HFFc6 (cell line): ENCODE measurements at places on chromosomes 13 and 19.
A peak's percentile ranks its signal among the peaks of the same experiment; 100 is the strongest.

DNA sequence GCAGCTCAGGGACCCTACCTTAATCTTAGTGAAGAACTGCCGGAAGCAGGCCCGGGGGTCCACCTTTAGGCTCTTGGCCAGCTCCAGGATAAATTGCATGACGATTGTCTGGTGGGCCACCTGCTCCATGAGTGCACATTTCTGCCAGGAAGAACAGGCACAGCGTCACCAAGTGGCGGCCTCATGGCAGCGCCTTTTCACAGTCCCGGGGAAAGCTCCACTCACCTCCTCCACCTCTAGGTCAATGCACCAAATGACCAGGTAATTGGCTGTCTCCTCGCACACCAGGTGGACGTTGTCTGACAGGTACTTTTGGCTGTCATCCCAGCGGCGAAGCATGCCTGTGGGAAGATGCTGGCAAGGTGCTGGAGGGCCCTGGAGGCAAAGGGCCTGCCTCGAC, 8.3 kb downstream of the CDC37 start:
- H3K27me3 ChIP-seq, result peaks cover 3% of the 10 kb centered on the region
- H3K4me1 ChIP-seq, result no peaks in the 10 kb centered on the region; the same call in 1 of the 2 replicates
- H3K36me3 ChIP-seq, result peaks cover 25% of the 10 kb centered on the region
- H3K4me3 ChIP-seq, result no peak overlapping the region

GRCh38 chr19:5803752-5804515, 933 bp upstream of the NRTN start:
- peak overlapping the region; percentile 69 for H3K4me3 ChIP-seq
- H3K36me3 ChIP-seq, result no peaks in the 10 kb centered on the region
- DNase-seq, result peak; percentile 73
- H3K27me3 ChIP-seq, result peaks cover 28% of the 10 kb centered on the region
- peaks cover 12% of the 10 kb centered on the region; the same call in 1 of the 2 replicates for H3K4me1 ChIP-seq

- no peak overlapping the region for H3K4me3 ChIP-seq
- no peaks in the 10 kb centered on the region for H3K4me1 ChIP-seq
- peaks cover 12% of the 10 kb centered on the region for H3K27me3 ChIP-seq
- H3K36me3 ChIP-seq, result peaks cover 11% of the 10 kb centered on the region
- no peak overlapping the region for H3K27ac ChIP-seq
- no peak for DNase-seq
Observed at GRCh38 chr13:27236478-27236877, 14.9 kb upstream of the RPL21 start.

DNA sequence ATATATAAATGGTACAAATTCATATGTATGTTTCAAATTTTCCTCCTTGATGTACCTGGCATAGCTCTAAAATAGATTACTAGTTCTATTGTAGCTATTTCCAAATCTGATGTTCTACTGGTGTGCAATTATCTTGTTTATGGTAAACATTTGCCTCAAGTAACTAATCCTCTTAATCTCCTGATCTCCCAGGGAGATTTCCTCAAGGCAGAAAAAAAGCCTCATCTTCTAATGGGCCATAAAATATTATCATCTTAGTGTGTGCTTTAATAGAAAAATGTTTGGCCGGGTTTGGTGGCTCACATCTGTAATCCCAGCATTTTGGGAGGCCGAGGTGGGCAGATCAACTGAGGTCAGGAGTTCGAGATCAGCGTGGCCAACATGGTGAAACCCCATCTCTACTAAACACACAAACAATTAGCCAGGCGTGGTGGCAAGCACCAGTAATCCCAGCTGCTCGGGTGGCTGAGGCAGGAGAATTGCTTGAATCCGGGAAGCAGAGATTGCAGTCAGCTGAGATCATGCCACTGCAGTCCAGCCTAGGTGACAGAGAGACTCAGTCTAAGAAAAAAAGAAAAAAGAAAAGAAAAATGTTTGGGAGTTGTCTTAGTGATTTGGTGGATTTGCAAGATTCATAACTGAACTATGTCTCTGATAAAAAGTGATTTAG, 498.9 kb upstream of the SLITRK5 start:
- no peak for DNase-seq
- H3K27ac ChIP-seq, result no peak overlapping the region
- no peaks in the 10 kb centered on the region for H3K4me1 ChIP-seq
- H3K27me3 ChIP-seq, result no peaks in the 10 kb centered on the region
- H3K36me3 ChIP-seq, result peaks cover 6% of the 10 kb centered on the region; the same call in 1 of the 2 replicates

- H3K36me3 ChIP-seq, result no peaks in the 10 kb centered on the region
- no peak overlapping the region for H3K4me3 ChIP-seq
- no peak overlapping the region for H3K27ac ChIP-seq
- no peaks in the 10 kb centered on the region for H3K27me3 ChIP-seq
- no peaks in the 10 kb centered on the region for H3K4me1 ChIP-seq
Observed at GRCh38 chr13:82447416-82448077, 1434.7 kb downstream of the SLITRK1 start.

DNA sequence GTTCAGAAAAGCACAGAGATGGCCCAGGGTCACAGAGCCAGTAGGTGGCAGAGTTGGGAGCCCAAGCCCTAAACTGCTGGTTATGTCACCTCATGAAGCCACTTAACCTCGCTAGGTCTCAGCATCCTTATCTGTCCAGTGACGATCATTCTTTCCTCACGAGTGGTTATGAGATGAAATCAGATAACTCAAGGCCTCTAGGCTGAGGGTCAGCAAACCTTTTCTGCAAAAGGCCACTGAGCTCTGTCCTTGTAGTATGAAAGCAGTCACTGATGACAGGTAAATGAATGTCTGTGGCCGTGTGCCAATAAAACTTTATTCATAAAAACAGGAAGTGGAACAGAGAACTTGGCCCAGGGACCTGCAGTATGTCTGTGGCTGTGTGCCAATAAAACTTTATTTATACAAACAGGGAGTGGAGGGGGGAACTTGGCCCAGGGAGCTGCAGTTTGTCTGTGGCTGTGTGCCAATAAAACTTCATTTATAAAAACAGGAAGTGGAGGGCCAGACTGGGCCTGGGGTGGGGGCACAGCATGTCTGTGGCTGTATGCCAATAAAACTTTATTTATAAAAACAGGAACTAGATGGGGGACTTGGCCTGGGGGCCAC, 71.2 kb downstream of the GNG7 start:
- no peak overlapping the region for H3K27ac ChIP-seq
- no peak overlapping the region for H3K4me3 ChIP-seq
- DNase-seq, result peak; percentile 7

GRCh38 chr19:39082745-39083598, 1.2 kb upstream of the ACP7 start:
- peaks cover 24% of the 10 kb centered on the region for H3K4me1 ChIP-seq
- H3K27me3 ChIP-seq, result peaks cover 44% of the 10 kb centered on the region
- H3K36me3 ChIP-seq, result no peaks in the 10 kb centered on the region
- no peak for DNase-seq

DNA sequence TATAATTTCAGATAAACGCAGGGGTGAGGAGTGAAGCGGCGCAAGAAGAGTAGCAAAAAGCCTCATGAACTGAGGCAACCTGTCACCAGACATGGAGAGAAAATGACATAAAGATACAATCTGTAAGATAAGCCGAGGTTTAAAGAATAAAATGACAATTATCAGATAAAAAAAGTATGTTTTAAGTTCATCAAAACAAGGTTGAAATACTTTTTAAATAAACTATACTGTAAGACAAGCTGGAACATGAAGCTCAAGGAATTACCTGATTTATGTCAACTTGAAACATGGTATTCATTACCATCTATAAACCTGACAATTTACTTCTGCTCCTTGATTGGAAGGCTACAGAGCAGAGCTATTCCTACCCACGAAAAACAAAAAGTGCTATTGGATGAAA, 61.6 kb downstream of the MYCBP2 start:
- no peaks in the 10 kb centered on the region for H3K4me1 ChIP-seq
- peaks cover 8% of the 10 kb centered on the region; the same call in 1 of the 2 replicates for H3K36me3 ChIP-seq
- H3K27me3 ChIP-seq, result no peaks in the 10 kb centered on the region
- no peak for DNase-seq
- H3K27ac ChIP-seq, result no peak overlapping the region
- H3K4me3 ChIP-seq, result no peak overlapping the region

GRCh38 chr19:52662631-52663030, 24.5 kb upstream of the ZNF83 start:
- H3K27ac ChIP-seq, result no peak overlapping the region
- H3K36me3 ChIP-seq, result peaks cover 75% of the 10 kb centered on the region
- peaks cover 57% of the 10 kb centered on the region for H3K4me1 ChIP-seq
- no peak overlapping the region for H3K4me3 ChIP-seq
- DNase-seq, result no peak

DNA sequence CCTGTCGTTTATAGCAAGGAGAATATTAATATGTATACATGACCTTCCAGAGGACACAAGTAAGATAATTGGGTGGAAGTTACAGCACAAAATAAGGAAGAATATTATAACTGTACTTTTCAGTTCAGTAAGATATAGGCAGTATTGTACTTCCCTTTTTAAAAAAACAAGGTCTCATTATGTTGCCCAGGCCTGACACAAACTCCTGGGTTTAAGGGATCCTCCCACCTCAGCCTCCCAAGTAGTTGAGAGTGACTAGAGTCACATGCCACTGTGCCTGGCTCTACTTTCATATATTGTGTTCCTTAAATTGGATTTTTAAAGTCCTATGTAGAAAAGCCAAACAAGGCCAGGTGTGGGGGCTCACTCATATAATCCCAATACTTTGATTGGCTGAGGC, 19.5 kb upstream of the MAB21L1 start:
- H3K36me3 ChIP-seq, result no peaks in the 10 kb centered on the region
- H3K4me3 ChIP-seq, result no peak overlapping the region
- no peaks in the 10 kb centered on the region for H3K27me3 ChIP-seq

DNA sequence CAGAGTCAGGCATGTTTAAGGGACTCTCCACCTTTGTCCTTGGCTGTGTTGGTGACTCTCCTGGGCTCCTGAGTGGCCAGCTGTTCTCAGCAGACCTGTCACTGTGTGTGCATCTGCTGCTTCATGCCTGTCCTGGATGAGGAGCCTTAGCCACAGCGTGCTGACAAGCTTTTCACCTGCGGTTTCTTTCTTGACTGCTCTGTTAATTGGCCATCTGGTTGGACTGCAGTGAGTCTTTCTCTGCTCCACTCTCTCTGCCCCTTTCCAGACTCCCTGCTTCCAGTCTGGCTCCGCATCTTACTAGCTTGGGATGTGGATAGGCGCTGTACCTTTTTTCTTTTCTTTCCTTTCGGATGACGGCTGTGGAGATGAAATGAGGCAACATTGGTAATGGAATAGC, 38.8 kb downstream of the POLR1D start:
- peaks cover 4% of the 10 kb centered on the region for H3K36me3 ChIP-seq
- no peak overlapping the region for H3K27ac ChIP-seq
- no peak overlapping the region for H3K4me3 ChIP-seq
- no peak for DNase-seq
